ENCODE measurements at places on chromosomes 4 and X.

- DNase-seq, result peak; percentile 31
These were observed at the start of gene ARMCX6 for GRCh38 chrX:101617211-101618191. Gene ARMCX6, minus strand, starts transcription at chrX:101618000. Its CDS starts 1,380 bp downstream, at chrX:101616620.

DNA sequence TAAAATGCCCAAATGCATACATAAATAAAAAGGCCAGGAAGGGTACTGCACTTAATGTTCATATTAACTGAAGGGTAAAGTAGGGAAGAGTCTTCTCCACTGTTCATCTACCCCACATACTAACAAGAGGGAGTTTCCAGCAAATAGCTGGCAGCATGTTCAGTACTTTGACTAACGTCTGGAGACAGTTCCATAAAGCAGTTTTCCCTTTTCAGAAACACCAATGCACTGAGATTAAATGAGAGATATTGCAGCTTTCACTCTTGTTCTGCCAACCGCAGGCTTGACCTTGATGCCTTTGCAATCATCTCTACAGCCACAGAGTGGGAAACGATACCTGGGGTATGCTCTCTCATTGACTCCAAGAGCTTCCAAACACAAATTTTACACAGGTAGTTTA is 2123.1 kb upstream of the TENM3 start:
- no peak for DNase-seq

- DNase-seq, result no peak
These were observed 3.8 kb downstream of the DOK7 start for GRCh38 chr4:3466691-3467600.

- no peak for DNase-seq
These were observed 2.1 kb downstream of the SLC6A8 start for GRCh38 chrX:153689654-153690465.

DNA sequence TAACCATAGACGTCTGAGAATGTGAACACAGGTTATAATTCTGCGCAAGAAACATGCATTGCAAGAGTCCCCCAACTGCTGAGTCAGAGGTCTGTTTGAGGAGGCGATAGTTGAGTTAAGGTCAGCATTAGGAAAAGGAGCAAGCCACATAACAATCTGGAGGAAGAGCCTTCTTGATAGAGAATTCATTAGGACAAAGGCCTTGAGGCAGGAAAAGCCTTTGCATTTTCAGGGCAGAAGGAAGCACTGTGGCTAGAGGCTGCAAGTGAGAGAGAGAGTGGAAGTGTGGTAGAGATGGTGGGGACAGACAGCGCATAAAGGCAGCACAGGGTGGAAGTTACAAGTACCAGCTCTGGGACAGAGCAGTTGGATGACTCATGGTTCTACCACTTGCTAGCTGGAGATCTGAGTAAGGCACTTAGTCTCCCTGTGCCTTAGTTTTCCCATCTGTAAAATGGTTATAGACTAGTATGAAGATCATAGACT is 125.8 kb upstream of the LNX1 start:
- DNase-seq, result peak; percentile 16

DNA sequence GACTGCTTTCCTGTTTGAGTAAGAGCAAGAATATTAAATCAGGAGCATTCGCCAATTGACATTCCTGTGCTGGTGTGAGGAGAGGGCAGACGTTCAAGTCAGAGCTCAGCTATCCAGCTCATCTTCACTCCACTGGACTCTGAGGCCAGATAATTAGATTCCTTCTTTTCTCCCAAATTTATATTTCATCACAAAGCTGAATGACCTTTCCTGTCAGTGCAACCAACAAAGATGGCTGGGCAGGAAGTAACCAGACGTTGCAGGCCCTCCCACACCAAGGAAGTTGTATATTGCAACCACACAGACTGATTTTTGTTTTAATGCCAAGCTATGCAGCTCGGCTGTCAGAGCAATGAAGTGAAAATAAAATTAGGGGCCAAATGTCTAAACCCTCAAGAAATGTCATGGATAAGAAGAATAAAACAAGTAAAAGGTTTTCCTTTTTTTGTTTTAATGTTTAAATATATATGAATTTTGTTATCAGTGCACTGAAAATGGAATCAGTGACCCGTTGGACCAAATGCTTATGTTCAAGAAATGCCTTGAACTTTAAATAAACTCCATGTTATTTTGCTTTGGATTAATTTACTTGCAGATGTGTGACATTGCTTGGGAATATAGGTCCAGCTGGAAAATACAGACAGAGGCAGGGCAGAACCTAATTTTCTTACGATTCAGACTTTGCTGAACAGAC is 578.9 kb upstream of the FAT1 start:
- no peak for DNase-seq

DNA sequence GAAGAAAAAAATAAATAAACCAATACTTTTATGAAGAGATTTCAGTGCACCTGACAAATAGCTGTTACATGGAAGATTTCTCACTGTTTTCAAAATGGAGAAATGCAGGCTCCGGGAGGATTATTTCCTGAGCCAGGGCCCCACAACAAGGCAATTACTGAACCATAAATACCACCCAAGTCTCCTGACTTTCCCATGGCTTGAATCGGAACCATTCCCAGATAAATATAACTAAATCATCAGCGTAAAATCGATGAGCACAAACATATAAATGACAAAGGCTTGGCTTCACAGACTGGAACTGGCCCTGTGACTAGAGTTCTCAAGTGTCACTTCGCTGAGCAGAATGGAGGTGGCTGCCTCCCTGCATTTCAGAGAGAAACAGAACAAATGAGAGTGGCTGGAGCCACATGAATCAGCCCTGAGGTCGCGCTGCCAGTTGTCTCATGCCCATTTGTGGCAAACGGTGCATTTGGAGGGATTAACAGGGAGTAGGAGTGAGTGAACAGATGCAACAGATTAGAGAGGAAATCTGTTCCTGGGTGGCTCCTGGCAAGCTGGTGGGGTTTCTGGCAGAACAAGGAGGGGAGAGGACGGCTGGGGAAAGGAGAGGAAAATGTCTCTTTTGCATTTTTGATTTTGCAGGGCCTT is 57.3 kb upstream of the STIM2 start:
- no peak for DNase-seq

Data from skeletal muscle cell (primary cell).